ENCODE measurements at places on chromosomes 1 and 21.

- no peak for DNase-seq
Measured at GRCh38 chr1:844472-845026, 79.2 kb upstream of the SAMD11 start.

GRCh38 chr1:231971397-231972110 is 345.0 kb downstream of the DISC1 start:
- DNase-seq: peak; percentile 38

- no peak for DNase-seq
Measured at GRCh38 chr1:234979296-234980279, 149.0 kb downstream of the TOMM20 start.

- DNase-seq: no peak
Measured at GRCh38 chr1:244210884-244211558, 159.9 kb downstream of the ZBTB18 start.

- no peak for DNase-seq
Measured at GRCh38 chr1:5150191-5150590, 495.8 kb downstream of the AJAP1 start.

- no peak for DNase-seq
Measured at GRCh38 chr1:228542376-228542775, 55.2 kb downstream of the RNF187 start.

DNA sequence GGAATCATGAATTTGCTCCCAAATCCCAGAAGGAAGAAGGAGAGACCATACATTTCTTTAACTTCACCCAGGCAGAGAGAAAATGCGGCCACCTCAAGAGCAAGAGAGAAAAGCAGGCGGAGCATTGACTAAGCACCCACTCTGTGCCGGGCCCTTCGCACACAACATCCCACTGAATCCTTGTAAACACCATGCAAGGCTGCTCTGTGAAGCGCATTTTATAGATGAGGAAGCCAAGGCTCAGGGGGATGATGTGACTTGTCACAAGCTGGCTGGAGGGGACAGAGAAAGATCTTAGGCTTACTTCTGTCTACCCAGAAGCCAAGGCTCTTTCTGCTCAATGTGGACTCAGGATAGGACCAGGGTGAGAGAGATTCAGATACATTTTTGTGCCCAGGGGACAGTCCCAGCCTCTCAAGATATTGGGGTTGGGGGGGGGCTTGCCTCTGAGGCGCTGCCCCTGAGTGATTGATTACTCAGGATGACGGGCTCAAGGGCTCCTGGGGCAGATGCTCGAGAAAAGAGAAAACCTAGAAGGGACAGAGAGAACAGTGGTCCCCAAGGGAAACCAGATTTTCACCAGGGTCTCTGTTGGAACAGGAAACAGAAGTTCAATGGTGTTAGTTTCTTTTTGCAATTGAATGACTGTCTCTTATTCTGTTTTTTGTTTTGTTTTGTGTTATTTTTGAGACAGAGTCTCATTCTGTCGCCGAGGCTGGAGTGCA is 19.5 kb downstream of the PADI2 start:
- DNase-seq: no peak
